ENCODE measurements at places on chromosomes 2 and 18.

DNA sequence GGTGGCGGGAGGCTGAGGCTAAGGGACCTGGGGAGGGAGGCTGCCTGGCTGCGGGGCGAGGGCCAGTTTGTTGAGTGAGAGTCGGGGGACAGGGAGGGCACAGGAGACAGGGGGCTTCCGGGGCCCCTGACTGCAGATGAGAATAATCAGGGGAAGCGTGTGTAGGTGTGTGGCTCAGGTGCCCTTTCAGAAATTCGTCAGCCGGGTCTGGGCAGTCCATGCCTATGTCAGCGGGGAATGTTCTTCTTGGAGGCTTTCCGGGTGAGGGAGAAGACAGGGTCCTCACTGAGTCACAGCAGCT lies 52.3 kb upstream of the OTOF start:
- no peak for DNase-seq

- no peak for DNase-seq
Observed at GRCh38 chr2:238174701-238175100, 15.9 kb downstream of the ERFE start.

- DNase-seq, result no peak
Observed at GRCh38 chr2:217909156-217909820, 93.5 kb downstream of the TNS1 start.

GRCh38 chr2:32758232-32758631 lies 130.4 kb downstream of the TTC27 start:
- DNase-seq, result no peak

DNA sequence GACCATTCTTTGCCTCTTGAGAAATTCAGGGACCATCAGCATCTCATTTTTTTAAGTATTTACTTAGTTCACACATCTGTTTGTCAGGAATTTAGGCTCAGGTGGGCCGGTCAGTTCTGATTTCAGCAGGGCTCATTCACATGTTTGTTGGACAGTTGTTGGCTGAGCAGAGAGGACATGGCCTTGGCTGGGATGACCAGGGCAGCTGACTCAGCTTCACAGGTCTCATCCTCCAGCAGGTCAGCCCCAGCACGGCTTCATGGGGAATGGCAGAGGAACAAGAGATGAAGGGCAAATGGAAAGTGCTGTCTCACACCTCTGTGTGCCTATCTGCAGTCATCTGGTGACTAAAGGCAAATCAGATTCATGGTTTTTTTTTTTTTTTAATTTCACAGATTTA lies 136.1 kb upstream of the TMEM200C start:
- DNase-seq, result no peak

GRCh38 chr2:126653109-126653508 lies 2.8 kb upstream of the GYPC start:
- DNase-seq, result no peak

DNA sequence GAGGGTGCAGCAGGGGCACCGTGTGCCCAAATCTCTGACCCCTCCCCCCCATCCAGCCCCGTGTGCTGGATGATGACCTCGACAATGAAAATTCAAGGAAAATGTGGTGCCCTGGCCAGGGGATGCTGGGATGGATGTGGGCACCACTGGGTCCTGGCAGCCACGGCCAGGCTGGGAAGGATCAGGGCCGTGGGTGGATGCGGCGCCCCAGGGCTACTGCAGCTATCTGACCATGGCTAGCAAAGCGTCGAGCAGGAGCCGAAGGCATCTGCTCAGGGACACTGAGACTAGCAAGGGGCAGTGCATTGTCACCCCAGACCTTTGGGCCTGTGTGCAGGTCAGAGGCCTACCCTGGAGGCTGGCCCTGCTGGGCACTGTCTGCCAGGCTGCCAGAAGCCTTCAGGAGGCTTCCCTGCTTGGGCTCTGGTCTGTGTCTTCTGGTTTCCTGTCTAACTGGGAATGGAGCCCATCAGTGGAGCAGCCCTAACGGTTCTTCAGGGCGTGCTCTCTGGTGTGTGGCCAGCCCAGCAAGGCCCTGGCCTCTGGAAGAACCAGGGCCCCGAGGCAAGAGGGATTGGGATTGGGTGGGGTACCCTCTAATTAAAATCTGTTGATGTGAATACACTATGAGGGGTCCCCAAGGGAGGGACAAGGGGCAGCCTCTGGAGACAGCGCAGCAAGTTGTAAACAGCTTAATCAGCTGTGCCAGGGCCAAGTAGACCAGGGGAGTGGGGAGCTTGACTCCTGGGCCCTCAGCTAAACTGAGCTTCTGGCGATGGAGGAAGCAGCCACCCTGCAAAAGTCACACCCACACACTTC lies 98.0 kb downstream of the STPG4 start:
- no peak for DNase-seq

GRCh38 chr18:32310101-32310500 lies 120.3 kb downstream of the MEP1B start:
- no peak for DNase-seq

DNA sequence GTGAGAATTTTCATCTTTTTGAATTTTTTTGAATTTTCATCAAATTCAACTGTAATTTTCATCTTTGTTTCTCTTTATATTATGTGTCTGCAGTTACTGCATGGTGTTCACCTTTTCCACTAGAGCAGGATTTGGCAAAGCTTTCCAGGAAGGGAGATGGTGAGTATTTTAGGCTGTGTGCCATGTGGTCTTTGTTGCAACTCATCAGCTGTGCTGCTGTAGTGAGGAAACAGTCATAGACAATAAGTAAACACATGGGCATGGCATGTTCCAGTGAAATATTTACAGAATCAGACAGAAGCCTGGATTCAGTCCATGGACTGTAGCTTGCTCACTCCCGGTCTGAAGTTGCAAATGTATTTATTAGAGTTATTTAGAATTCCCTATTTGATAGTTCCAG lies 120.4 kb downstream of the DCDC2C start:
- DNase-seq, result no peak

DNA sequence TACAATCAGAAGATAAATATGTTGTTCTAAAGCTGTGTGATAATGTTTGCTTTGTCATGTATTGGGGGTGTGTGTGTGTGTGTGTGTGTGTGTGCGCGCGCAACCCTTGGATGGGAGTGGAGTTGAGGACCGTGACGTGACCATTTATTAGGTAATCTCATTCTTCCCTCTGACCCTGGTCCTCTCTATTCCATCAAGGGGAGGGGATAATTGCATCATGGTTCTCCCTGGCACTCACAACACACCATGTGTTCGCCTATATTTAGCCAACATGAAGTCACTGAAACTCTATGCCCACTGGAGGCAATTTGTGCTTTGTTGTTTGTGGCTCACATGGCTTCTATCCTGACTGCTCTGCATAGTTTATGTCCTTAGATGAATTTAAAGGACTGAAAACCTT lies 79.8 kb upstream of the LRPPRC start:
- no peak for DNase-seq

DNA sequence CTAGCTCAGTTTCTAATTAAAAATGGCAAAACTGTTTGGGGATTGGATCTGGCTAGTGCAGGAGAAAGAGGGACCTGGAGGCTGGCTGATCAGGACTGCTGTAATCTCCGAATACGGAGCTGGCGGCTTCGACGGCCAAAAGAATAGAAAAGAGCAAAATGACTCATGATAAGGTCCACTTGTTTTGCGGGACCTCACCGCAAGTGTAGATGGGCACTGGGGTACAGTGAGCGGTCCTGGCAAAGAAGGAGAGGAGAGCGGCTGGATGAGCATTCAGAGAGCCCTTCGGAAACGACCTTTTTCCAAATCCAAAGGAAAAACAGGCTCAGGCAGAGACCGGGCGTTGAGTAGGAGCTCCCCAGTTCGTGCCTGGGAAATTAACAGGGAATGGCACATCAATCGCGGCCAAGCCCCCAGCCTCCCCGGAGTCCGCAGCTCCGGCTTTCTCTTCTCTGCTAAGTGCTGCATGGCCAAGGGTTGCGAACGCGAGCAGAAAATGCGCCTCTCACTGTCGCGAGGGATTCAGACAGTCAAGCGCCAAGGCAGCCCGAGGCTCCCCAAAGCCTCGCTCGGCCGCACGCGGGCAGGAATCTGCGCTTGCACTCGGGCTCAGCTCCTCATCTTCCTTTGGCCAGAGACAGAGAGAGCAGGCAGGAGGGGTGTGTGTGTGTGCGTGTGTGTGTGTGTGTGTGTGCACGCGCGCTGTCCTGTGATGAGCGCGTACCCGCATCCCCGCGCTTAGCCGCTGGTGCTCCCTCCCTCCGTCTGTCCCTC lies 1.8 kb downstream of the DCC start:
- no peak for DNase-seq

- DNase-seq, result no peak
Observed at GRCh38 chr2:69529480-69529879, 92.2 kb upstream of the NFU1 start.

GRCh38 chr2:189267491-189267890 lies 87.9 kb upstream of the COL5A2 start:
- no peak for DNase-seq

DNA sequence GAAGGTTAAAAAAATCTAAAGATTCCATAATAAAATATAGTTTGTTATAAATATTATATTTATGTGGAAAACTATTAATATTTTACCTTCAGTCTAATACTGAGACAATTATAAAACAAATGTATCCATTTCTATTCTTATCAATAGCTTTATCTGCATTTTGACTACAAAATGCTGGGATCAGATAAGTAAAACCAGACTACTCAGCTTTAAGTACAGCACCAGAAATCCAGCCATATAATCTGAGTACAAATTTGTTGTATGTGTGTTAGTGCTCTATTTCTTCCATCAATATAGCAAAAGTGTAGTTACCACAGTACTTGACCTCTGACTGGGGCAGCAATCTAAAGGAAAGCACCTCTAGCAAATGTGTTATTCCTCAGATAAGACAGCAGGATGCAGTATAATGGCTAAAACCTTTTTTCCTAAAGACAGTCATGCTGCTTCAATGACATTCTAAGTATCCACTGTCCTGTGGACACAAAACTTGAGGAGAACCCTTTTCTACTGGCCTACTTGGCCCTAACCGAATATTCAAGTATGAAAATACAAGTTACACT lies 68.1 kb downstream of the OLA1 start:
- no peak for DNase-seq

DNA sequence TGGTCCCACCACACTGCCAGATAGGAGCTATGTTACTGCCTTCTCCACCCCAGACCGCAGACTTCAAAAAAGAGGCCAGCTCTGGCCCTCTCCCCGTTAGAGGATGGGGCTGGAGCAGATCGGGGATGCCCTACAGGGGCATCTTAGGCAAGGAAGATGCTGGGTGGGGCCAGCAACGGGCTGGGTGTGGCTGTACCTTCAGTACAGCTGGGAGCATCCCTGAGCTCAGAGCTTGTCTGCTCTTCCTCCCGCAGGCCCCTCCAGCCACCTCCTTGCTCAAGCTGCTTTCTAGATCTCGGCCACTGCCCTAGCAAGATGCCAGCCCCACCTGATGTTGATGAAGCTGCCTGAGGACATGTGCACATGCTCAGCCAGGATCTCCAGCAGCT lies 9.8 kb downstream of the PTPRN start:
- no peak for DNase-seq
